ENCODE measurements at places on chromosomes 12 and 14. TPM values are rescaled to one million over a fixed set of nuclear protein-coding genes. Genes with fewer than 3 reads are reported as not detected.

DNA sequence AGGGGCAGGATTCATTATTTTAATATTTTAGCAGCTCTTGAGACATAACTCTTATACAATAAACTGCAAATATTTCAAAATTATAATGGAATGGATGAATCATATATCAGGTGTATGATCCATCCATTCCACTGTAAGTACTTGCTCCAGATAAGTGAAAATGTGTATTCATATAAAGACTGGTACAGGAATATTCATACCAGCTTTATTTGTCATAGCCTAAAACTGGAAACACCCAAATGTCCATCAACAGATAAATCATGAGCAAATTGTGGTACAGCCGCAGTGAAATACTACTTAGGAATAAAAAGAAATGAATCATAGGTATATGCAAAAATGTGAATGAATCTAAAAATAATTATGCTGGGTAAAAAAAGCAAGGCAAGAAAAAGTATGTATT lies 263.6 kb upstream of the SYT10 start:
- no peaks in the 10 kb centered on the region for H3K36me3 ChIP-seq
- DNase-seq: no peak
- H3K4me1 ChIP-seq: no peaks in the 10 kb centered on the region
- no peaks in the 10 kb centered on the region for H3K27me3 ChIP-seq
- no peak overlapping the region for H3K4me3 ChIP-seq

- H3K27ac ChIP-seq: no peak overlapping the region
- H3K36me3 ChIP-seq: peaks cover 57% of the 10 kb centered on the region
- DNase-seq: no peak
- no peak overlapping the region for H3K4me3 ChIP-seq
Measured at GRCh38 chr14:92659765-92660561, 88.5 kb downstream of the LGMN start.

GRCh38 chr14:51454351-51454750 lies 197.4 kb upstream of the FRMD6 start:
- no peaks in the 10 kb centered on the region for H3K4me1 ChIP-seq
- H3K27ac ChIP-seq: no peak overlapping the region
- no peak overlapping the region for H3K4me3 ChIP-seq

Gene KRT3
- not detected for total RNA-seq

- DNase-seq: no peak
- H3K27ac ChIP-seq: no peak overlapping the region
- H3K4me1 ChIP-seq: no peaks in the 10 kb centered on the region
- H3K27me3 ChIP-seq: no peaks in the 10 kb centered on the region
- H3K4me3 ChIP-seq: no peak overlapping the region
Measured at GRCh38 chr14:30906752-30907658, 32.6 kb downstream of the COCH start.

GRCh38 chr14:89110110-89110509 lies 285.7 kb downstream of the TTC8 start:
- no peak for DNase-seq
- no peak overlapping the region for H3K27ac ChIP-seq
- H3K4me3 ChIP-seq: no peak overlapping the region
- H3K4me1 ChIP-seq: no peaks in the 10 kb centered on the region
- no peaks in the 10 kb centered on the region for H3K36me3 ChIP-seq
- H3K27me3 ChIP-seq: peaks cover 2% of the 10 kb centered on the region

Measured in activated CD8-positive, alpha-beta memory T cell treated with anti-CD3 and anti-CD28 coated beads, Interleukin-2, amount 10 ng/mL, durations not matched to agents 7 days and 5 days (primary cell).